ENCODE measurements at places on chromosomes 6 and 20. TPM values are rescaled to one million over a fixed set of nuclear protein-coding genes. Genes with fewer than 3 reads are reported as not detected.

DNA sequence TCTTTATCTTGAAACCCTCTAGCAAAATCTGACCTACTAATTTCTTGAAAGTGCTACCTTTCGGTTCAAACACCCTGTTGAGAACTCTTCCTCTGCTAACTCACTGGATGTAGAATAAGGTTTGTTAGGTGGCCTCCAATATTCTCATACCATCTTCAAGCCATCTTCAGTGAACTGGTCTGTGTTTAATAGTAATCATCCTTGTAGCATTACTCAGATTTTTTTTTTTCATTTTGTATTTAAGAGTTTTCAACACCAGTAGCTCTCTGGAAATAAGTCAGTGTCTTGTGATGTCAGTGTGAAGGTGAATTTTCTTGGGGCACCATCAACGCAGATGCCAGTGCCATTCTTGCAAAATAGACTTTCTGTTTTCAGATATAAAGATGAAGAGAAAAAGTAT, 140.6 kb upstream of the AHI1 start:
- DNase-seq = no peak

GRCh38 chr20:36550790-36551299, 9.5 kb downstream of the MYL9 start:
- no peak for DNase-seq

- DNase-seq = no peak
Observed at GRCh38 chr6:54817834-54818233, 28.7 kb upstream of the FAM83B start.

DNA sequence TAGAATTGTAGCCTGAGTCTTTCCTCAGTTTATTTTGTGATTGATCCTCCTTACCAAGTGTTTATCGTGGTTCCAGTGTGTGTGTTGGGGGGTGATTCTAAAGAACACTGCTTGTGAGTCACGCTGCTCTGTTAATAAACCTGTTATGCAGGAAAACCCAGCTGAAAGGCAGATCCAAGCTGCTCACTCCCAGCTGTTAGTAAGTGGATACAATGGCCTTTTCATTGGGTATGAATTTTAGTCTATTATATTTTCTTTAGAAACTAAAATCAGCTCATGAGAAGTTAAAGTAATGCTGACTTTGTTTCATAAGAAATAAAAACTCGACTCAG, 12.2 kb upstream of the DSTN start:
- DNase-seq = no peak

- no peak for DNase-seq
Observed at GRCh38 chr6:56450882-56451739, 191.6 kb downstream of the DST start.

- DNase-seq = no peak
Observed at GRCh38 chr20:53685070-53685595, 91.5 kb upstream of the ZNF217 start.

- DNase-seq = no peak
Observed at GRCh38 chr6:35900448-35900847, 20.4 kb downstream of the SRPK1 start.

DNA sequence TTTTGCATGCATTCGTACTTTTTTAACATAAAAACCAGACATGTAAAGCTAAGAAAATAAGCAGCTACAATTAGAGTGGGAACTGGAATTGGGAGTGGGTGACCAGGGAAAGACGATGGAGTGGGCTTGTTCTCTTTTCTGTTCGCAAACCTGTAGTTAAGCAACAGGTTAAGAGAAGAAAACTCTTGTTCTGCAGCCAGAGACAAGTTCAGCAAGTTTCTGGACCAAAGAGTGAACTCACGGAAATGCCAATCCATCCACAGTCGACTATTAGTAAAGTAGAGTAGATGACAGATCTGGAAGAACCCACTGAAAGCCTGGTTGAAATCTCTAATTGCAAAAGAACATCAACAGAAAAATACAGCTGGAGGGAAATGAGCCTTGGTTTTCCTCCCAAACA, 197.8 kb downstream of the TFAP2A start:
- DNase-seq = no peak

- no peak for DNase-seq
Observed at GRCh38 chr20:58698741-58699622, 6.4 kb downstream of the NPEPL1 start.

- no peak for DNase-seq
Observed at GRCh38 chr20:46148313-46149208, 30.4 kb downstream of the CD40 start.

- DNase-seq = no peak
Observed at GRCh38 chr6:45387236-45387635, 9.5 kb upstream of the SUPT3H start.

GRCh38 chr20:60237981-60238380, 279.8 kb downstream of the CDH26 start:
- no peak for DNase-seq

- no peak for DNase-seq
Observed at GRCh38 chr6:168319279-168320111, at the start of gene DACT2. Gene DACT2, minus strand, starts transcription at chr6:168319777. Its CDS starts 144 bp downstream, at chr6:168319633.

- no peak for DNase-seq
Observed at GRCh38 chr20:63846128-63846771, 15.0 kb upstream of the ABHD16B start.

GRCh38 chr20:54397292-54398140, 77.9 kb upstream of the DOK5 start:
- DNase-seq = no peak

- DNase-seq = no peak
Observed at GRCh38 chr20:58829531-58829941, 21.2 kb downstream of the GNAS-AS1 start.

GRCh38 chr20:41350408-41350962, 9.9 kb downstream of the LPIN3 start:
- DNase-seq = no peak

- no peak for DNase-seq
Observed at GRCh38 chr6:78010130-78010529, 357.3 kb downstream of the MEI4 start.

- no peak for DNase-seq
Observed at GRCh38 chr6:110514818-110515217, 38.4 kb upstream of the SLC22A16 start.

DNA sequence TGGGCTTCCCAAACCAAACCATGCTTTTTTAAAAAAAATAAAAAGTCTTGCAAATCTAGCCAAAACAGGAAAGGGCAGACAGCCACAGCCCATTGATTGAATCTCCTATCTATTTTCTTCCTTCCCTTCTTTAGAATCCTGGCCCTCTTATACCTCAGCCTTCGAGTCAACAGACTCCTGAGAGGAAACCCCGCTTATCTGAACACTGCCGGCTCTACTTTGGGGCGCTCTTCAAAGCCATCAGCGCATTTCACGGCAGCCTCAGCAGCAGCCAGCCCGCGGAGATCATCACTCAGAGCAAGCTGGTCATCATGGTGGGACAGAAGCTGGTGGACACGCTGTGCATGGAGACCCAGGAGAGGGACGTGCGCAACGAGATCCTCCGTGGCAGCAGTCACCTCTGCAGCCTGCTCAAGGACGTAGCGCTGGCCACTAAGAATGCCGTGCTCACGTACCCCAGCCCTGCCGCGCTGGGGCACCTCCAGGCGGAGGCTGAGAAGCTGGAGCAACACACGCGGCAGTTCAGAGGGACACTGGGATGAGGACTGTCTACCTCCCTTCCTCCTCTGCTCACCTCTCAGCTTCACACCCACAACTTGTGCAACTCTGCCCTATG, 10.1 kb upstream of the RTF2 start:
- DNase-seq = no peak

DNA sequence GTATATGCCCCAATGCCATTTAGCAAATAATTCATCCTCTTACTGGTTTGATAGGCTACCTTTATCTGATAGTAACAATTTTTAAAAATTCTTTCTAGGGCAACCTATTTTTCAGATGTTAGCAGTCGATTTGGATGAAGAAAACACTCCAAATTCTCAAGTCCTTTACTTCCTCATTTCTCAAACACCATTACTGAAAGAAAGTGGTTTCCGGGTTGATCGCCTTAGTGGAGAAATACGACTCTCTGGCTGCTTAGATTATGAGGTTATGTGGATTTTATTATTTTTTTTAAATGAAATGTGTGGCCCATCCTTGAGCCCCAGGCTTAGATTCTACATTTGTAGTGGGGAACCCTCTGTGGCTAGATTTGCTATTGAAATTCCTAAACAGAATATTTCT, 26.3 kb downstream of the CDH26 start:
- DNase-seq = no peak

- no peak for DNase-seq
Observed at GRCh38 chr6:74480561-74480960, 725.3 kb downstream of the COL12A1 start.

- no peak for DNase-seq
Observed at GRCh38 chr6:169406034-169406433, 152.4 kb upstream of the THBS2 start.

GRCh38 chr6:112209131-112209530, 45.2 kb downstream of the LAMA4 start:
- DNase-seq = no peak

DNA sequence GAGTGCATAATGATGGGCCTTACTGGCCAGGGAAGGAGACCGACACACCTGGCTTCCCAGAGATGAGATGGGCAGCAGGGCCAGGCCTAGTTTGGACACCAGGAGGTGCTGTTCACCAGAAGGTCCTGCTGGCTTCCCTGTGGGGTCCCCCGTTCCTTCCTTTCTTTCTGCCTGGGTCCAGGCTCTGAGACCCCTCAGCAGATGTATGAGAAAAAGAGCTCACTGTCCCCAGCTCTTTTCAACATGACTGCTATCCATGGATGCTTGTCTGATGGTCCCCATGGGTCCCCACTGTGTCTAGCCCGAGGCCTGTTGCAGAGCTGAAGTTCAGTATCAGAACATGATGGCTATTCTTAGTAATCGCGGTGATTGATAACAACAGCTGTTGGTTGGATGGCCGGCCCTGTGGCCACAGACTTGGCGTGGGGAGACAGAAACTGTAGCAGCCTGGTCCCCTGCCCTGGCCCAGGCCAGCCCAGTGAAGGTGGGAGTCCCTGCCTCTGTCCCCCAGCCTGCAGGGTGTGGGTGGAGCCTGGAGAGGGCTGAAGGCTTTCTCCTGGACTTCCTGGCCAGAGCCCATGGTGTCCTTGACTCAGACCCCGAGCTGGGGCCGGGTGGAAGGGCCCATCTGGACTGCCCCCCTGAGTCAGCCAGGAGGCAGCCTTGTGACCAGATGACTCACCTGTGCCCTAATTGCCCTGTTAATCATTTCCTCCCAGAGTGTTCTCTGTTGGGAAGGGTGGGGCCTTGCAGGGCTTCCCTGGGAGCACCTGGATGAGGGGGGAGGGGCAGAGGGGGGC, 9.9 kb upstream of the BAK1 start:
- no peak for DNase-seq

GRCh38 chr6:71123051-71123450, 165.6 kb upstream of the OGFRL1 start:
- DNase-seq = no peak

DNA sequence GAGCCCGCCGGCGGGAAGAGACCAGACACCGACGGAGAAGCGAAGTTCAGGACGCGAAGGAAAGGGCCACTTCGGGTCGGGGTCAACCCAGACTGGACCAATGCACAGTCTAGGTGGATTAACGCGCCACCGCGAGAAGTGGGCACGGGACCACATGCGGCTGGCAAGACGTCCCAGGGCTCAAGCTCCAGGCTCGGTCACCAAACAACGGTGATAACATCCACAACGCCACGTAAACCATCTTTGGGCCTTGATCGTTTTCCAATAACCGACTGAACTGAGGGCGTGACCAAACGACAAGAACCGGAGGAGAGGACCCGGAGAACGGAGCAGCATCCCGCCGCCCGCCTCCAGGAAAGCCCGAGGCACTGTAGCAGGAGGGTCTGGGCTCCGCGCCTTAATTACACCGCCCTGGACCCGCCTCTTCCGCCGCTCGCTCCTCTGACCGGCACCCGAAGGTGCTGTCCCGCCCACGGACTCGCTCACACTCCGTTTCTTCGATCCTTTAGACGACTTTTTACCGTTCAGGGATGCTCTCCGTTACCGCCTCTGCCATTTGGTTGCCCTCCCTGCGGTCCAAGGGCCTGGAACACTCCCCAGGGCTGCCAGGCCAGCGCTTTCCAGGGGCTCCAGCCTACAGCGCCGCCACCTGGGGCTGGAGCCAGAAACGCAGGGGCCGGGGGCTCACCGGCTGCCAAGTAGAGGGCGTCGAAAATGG, 44.1 kb downstream of the DPPA5 start:
- no peak for DNase-seq

DNA sequence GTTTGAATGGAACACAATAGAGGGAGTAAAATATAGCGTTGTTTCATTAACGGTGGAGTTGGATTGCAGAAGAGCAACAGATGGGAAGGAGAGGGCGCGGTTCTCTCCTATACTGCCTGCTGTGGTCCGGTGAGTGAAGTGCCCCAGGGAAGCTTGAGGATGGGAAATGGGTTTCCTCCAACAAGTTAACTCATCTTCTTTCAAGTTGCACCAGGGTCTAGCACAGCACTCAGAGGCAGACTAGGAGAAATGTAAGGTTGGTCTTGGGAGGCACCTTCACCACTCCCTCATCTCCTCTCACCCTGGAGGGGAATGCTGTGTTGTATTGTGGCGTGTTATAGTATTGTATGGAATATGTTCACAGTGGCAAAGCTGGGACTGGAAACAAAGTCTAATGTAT, 96.9 kb upstream of the SLC24A3 start:
- DNase-seq = no peak

DNA sequence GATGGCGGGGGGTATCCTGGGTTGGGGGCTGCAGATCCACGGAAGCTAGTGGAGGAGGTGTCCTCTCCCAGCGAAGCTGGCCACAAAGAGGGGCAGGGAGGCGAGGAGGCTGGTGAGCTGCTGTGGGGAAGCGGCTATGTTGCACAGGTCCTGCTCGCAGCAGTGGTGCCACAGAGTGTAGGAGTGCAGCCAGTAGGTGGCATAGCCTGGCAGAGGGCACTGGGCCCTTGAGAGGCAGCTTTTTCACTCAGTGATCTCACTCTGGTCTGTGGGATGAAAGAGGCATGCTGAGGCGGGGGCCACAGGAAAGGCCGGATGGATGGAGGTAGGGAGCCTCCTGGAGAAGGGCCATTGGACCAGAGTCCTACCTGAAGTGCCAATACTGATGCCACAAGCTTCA, 2.9 kb upstream of the LY6G6D start:
- no peak for DNase-seq

Gene HLA-F
- 8.7 TPM for total RNA-seq

Gene PPP1R16B
- 6.7 TPM for total RNA-seq

Gene ERMARD
- 21.4 TPM for total RNA-seq

Gene PHF20
- 13.6 TPM for total RNA-seq

Gene IRF4
- 0.40 TPM for total RNA-seq

Gene CDH22
- 0.18 TPM for total RNA-seq

Gene VGLL2
- total RNA-seq = not detected

Gene CLIC5
- 0.56 TPM for total RNA-seq

Gene BLOC1S5
- total RNA-seq = 7.7 TPM

Gene FABP7
- total RNA-seq = not detected

Gene FANCE
- total RNA-seq = 15.5 TPM

Gene RPP21
- total RNA-seq = 66.8 TPM

Gene SLC17A1
- not detected for total RNA-seq

Gene EPPIN
- total RNA-seq = not detected

Gene BMP5
- total RNA-seq = 0.26 TPM

Gene VSTM2L
- 0.38 TPM for total RNA-seq

Measured in esophagus squamous epithelium (tissue), 5 donors.